ENCODE measurements at places on chromosomes 6 and 20.

GRCh38 chr6:79941489-79942151 lies 5.7 kb downstream of the ELOVL4 start:
- no peak for DNase-seq

DNA sequence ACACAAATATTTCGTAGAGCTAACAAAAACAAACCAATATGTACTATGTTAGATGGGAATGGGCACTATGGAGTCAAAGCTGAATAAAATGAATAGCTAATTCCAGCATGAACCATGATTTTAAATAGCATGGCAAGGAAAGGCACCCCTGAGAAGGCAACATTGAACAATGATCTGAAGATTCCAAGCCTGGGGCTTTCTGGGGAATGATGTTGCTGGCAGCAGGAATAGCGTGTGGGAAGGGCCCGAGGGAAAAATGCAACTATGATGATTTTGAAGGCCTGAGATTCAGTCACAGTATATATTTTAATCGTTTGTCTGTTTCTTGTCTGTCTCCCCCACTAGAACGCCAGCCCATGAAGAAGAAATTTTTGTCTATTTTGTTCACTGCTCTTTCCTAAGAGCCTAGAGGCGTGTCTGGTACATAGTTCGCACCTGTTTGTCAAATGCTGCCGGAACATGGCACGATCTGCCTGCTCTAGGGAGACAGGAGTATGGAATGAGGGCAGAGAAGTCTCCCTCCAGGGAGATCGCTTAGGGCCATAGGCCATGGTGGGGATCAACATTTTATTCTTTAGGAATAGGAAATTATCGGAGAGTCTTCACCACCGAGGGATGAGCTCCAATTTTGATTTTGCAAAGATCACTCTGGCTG lies 84.8 kb upstream of the EYA2 start:
- no peak for DNase-seq

DNA sequence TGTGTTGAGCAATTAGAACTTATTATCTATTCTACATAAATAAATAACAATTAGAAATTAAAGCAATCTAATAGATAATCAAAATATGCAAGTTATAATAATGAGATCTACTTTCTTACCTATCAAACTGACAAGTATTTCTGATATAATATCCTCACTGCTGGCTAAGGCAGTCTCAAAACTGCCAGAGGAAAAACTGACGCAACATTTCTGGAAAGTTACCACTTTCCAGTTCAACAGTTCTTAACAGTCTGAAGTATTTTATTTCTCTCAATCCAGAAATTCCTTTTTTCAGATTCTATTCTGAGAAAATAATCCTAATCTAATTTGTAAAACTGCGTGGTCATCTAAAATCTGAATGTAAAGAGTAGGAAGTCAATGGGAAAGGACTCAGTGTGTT lies 121.0 kb downstream of the TRDN start:
- no peak for DNase-seq

DNA sequence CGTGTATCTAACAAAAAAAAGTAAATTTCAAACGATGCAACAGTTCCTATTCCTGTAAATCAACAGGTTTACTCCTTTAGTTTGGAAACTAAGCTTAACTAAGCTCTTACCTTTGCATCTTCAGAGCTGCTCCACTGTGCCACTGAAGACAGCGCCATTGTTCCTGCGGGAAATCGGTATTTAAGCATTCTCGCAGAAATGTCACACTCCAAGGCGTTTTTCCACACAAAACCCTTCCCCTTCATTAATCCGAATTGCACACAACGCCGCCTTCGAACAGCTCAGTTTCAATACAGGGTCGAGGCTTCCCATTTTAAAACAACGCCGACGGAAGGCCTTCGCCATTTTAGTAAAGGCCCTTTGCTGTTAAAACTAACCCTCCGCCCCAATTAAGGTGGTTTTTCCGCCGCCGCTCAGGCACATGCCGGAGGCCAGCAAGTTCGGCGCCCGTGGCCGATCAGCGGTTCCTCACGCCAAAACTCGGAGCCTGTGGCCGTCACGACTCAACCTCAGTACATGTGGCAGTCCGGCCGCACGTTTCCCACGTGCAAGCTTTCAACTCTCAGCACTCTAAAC lies 35.4 kb upstream of the SYNCRIP start:
- no peak for DNase-seq

- no peak for DNase-seq
Observed at GRCh38 chr6:23663096-23663495, 462.9 kb upstream of the NRSN1 start.

- no peak for DNase-seq
Observed at GRCh38 chr6:85547719-85548118, 45.9 kb downstream of the SNX14 start.

GRCh38 chr6:166145751-166146150 lies 21.9 kb downstream of the TBXT start:
- no peak for DNase-seq

DNA sequence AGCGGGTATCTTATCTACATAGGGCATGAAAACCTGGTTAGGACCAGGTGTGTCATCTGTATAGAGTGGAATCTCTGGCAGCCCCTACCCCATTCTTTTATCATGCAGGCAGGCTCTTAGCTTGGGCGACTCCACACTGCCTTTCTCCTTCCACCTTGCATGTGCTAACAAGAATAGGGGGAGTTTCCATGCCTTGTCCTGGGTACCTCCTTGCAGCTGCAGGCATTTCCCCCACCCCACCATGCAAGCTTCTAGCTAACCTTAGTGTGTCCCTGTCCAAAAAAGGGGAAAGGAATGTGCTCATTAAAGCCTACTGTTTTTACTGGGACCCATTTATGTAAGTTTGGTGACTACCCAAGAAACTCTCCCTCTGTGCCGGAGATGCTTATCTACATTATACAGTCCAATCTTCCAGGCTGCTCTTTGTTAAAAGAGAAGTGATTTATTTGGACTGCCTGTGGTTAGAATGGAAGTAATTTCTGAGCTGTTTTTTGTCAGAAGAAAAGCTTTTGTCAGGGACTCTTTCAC lies 10.5 kb upstream of the CEP43 start:
- no peak for DNase-seq

GRCh38 chr6:16802071-16802470 lies 40.8 kb upstream of the ATXN1 start:
- DNase-seq, result no peak

- no peak for DNase-seq
Observed at GRCh38 chr6:28531479-28532128, 5.9 kb downstream of the GPX5 start.
